ENCODE measurements at places on chromosomes 1 and 21.

DNA sequence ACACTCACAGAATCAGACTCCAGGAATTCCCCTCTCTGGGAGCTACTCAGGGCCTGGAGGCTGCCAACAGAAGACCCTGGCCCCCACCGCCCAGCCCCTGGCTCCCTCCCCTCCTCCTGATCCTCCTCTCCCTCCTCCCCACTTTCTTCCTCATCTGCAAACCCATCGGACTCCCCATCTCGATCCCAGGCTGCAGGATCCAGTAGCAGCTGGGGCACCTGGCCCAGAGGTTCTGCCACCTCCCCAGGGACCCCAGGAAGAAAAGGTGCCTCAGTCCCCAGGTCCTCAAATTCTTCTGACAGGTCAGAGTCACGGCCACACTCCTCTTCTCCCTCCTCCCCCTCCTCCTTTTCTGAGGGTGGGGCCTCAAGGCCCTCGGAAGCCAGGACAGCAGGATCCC, 7.4 kb downstream of the NES start:
- DNase-seq: no peak

DNA sequence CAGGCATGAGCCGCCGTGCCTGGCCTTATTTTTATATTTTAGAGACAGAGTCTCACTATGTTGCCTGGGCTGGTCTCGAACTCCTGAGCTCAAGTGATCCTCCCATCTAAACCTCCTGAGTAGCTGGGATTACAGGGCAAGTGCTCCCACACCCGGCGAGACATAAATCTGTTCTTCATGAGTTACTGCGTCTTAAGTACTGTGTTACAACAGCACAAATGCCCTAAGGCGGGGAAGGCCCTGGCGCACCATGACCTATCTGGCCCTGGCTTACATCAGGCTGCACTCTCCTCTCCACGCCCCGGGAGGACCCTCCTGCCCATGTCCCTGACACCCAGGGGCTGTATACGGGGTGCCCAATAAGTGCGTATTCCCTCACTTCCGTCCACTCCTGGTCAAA, 4.3 kb downstream of the GPR153 start:
- no peak for DNase-seq

- DNase-seq: no peak
These were observed 5.5 kb downstream of the NKAIN1 start for GRCh38 chr1:31234123-31234708.

DNA sequence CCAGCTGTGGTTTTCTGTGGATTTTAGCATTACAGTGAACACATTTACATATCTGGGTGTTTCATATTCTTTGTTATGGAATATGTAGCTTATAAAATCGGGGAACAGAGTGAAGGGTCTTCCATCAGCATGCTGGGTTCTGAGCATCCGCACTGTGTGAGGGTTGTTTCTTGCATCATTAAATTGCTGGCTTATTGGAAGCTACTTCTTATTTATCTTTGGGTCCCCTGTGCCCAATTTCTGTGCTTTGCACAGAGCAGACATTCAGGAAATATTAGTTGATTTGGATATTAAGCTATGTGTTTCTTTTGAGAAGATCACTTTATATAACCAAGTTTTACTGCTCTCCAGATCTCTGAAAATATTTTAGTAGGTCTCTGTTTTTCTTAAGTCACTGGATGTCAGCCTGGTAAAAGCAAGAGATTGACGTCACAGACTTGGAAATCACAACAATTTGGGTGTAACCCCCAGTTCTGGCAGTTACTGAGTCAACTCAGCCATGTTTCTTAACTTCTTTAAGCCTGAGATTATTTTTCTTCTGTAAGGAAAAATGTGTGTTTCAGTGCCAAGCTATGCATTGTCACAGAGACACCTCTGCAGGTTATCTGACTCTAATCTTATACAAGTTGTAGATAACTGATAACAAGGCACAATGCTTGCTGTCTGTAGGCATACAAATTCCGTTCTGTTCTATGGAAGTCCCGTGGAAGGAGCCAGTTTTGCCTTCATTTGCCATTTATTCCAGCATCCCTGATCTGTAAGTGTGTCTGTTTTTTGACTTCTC, 258.3 kb upstream of the KAZN start:
- DNase-seq: no peak

DNA sequence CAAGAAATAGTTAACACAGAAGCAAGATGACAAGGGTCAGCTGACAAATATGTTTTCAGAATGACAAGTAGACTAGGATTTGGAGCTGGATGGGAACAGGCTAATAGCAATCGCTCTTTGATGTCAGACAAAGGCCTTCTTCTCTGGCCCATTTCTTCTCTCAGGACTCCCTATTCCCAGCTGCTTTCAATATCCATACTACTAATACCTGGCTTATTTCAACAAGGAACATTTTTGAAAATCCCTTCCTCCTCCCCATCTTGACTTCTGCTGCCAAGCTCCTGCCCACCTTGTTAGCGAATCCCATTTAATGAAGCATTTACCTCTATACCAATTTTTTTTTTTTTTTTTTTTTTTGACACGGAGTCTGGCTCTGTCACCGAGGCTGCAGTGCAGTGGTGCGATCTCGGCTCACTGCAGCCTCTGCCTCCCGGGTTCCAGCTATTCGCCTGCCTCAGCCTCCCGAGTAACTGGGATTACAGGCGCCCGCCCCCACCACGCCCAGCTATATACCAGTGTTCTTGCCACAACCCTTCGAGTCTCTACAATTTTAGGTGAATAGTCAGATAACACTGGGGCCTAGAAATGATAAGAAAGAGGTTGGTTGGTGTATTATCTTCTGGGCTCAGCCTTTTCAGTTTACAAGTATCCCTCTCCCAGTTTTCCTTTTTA, 68.4 kb downstream of the MACF1 start:
- DNase-seq: no peak
